ENCODE measurements at places on chromosomes 1 and 21.

DNA sequence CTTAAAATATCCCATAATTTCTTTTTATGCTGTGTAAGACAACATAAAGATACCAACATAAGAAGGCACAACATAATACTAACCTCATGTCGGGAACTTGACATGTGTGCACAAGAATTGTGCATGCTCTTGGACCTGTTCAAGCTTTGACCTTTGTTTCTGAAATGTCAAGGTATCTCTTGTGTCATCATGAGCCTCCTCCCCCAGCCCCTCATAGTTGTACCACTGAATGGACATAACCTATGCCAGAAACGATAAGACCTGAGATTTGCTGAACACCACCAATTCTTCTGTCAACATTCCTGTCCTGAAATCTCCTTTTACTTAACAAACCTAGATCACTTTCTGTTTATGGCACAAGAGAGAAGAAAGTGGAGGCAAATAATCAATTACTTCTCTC, 29.4 kb upstream of the PROX1 start:
- no peak for DNase-seq

DNA sequence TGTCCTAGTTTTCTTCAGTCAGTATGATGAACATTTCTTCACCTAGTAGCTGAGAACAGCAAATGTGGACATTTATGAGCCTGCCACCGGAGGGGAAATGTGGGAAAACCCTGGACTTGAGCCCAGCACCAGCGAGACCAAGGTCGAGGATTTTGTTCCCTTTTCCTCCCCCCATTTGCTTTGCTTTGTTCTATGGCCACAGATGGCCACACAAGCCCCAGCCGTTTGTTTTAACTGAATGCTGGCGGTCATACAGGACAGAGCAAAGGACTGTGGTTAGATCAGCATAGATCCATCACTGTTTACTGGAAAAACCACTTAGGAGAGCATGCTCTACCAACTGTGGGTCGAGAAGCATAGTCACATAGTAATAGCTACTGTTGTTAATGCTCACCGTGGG, 20.9 kb downstream of the SH2D2A start:
- DNase-seq: no peak

- no peak for DNase-seq
Observed at GRCh38 chr1:109201123-109201703, 12.5 kb upstream of the SARS1 start.

- DNase-seq: no peak
Observed at GRCh38 chr1:209516771-209517680, 66.5 kb upstream of the CAMK1G start.

DNA sequence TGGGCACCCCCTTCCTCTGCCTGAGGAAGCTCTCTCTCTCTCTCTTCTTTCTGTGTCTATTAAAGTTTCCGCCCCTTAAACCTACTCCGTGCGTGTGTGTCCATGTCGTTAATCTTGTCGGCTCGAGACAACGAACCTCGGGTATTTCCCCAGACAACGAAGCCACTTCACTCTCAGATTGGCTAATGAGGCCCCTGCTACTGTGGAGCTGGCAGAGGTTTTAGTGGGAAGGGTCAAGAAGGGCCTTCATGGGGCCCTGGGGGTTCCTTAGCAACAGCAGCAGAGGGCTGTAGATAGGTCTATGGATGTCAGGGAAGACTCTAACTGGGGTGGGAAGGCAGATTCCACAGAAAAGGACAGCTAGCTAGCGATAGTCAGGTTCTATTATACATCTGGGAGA, 239.8 kb upstream of the RAB4A start:
- no peak for DNase-seq

GRCh38 chr1:151435174-151435573, 24.1 kb downstream of the POGZ start:
- DNase-seq: no peak

GRCh38 chr1:74504933-74505512, 7.4 kb downstream of the LRRC53 start:
- DNase-seq: no peak

DNA sequence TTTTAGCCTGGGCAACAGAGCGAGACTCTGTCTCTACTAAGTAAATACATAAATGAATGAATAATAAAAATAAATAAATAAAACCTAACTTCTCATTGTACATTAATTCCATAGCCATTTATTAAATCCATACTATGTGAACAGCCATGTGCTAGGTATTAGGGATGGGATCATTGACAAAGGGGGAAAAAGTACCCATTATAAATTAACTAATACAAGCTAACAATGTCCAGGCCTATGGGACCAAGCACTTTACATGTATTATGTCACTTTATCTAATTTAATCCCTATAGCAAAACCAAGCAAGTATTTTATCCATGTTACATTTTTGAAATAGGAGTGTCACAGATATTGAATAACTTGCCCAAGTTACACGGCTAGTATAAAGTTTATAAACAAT, 2.6 kb upstream of the CDC7 start:
- DNase-seq: no peak

DNA sequence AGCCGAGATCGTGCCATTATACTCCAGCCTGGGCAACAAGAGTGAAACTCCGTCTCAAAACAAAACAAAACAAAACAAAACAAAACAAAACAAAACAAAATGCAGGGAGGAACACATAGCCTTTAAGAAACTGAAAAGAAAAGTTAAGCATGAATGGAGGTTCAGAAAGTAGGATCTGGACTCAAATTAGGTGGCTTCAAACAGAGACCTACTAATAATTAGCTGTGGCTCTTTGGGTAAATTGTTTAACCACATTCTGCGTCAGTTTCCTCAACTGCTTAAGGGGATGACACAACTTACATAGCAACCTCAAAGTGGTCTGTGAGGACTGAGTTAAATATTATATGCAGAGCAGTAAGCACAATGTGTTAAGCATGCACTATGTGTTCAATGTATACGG, 458.2 kb downstream of the ADGRL2 start:
- no peak for DNase-seq

GRCh38 chr1:159763686-159764085, 17.1 kb upstream of the DUSP23 start:
- DNase-seq: no peak

DNA sequence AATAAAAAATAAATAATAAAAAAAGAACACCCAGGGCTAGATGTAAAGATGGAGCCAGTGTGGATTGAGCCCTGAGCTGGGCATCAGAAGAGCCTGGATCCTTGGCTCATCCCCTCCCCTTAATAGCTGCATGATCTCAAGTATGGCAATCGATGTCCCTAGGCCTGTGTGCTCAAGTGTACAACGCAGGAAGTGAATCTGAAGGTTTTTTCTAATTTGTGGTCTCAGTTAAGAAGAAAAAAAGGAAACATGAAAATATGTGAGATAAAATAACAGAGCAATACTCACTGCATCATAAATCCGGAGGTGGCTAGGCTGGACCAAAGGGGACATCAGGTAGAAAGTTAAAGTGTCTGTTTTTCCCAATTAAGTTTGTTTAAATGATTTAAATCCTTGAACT, 47.3 kb upstream of the SLC44A3 start:
- DNase-seq: no peak

DNA sequence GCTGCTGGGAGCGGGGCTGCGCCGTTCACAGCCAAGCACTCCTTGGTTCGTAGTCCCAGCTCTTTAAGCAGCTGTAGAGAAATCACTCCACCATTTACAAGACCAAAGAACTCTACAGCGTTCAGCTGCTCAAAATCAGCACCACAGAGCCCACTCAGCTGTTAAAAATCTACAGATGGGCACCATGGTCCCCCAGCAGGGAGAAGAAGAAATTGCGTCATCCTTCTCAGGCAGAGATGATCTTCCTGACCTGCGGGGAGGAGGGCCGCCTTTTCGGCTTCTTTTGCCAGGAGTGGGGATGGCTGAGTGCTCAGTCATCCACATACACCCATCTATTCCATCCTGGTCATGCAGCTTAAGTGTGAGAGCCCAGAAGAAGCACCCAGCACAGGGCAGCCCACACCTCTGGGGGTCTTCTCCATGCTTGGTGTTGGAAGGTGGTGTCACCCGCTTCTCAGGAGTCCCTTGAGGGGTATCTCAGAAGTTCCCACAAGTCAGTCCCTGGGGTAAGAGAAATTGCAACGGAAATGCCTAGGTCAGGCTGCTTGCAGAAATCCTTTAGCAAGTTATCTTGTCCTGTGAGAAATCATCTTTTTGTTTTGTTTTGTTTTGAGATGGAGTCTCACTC, 163.8 kb downstream of the NPHP4 start:
- no peak for DNase-seq

GRCh38 chr1:159429074-159429861, 2.7 kb upstream of the OR10J4 start:
- DNase-seq: no peak

DNA sequence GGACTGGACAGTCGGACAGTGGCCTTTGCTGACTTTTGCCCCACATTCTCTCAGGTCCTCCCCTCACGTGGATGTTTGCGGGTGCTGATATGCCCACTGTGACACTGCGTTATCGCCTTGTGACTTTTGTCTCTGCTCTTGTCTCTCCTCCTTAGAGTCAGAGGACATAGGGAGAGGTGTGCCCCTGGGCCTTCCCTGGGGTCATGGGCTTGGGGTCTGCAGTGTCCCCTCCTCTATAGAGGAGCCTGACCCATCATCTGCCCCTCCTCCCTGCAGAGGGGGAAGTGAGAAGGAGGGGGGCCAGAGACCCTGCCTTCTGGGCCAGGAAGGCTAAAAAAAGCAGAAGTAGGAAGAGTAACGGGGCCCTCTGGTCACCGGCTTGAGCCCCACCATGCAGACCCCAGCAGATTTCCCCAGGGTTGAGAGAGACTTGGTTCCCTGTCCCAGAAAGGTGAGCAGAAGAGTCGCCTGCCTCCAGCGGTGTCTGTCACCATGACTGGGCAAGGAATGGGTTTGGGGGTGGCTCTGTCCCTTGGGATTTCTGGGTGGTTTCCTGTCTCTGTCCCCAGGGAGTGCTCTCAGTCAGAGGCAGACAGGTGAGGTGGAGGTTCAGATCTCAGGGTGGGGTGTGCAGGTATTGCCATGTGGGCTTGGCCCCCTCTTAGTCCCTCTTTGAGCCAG, 13.3 kb downstream of the RPS6KA1 start:
- DNase-seq: no peak

DNA sequence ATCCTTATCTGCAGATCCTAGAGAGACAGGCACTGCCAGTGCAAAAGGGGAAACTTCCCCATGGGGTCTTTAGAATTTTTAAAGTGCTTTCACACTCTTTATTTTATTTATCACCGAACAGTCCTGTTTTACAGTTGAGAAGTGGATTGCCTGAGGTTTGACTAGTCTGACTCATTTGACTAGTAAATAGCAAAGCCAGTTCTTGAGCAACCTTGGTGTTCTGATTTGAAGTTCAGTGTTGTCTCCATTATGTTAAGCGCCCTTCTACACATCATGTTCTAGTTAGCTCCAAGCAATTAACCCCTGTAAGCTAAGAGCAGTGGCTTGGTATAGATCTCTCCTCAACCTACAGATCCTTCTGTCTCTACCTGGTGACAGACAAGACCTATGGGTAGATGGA, 262.9 kb downstream of the CACNA1E start:
- no peak for DNase-seq

DNA sequence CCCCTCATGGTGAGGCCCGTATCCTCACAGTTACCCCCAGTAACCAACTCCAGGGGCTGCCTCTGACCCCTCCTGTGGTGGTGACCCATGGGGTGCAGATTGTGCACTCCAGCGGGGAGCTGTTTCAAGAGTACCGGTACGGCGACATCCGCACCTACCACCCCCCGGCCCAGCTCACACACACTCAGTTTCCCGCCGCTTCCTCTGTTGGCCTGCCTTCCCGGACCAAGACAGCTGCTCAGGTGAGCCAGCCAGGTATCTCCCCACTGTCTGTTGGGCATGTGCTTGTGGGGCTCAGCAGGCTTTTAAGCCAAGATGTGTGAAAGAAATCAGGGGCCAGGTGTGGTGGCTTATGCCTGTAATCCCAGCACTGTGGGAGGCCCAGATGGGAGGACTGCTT, 39.9 kb downstream of the ZBTB17 start:
- no peak for DNase-seq

- no peak for DNase-seq
Observed at GRCh38 chr1:143698016-143698415, 273.8 kb downstream of the FAM72C start.

DNA sequence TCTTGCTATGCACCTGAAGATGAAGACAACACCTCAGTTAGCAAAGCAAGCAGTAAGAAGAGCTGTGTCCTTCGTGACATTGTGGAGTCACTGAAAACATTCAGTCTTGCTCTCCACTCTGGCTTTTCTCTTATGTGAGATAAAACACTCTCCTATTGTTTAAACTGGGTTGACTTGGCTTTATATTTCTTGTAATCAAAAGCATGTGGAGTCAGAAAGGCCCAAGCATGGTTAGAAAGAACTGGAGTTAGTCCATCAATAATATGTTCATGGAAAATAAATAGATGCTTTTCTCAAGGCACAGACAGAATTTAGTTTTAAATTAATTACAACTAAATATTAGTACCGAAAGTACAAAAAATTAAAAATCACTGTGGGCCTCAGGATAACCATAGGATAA, 61.7 kb downstream of the UBE2U start:
- DNase-seq: no peak

DNA sequence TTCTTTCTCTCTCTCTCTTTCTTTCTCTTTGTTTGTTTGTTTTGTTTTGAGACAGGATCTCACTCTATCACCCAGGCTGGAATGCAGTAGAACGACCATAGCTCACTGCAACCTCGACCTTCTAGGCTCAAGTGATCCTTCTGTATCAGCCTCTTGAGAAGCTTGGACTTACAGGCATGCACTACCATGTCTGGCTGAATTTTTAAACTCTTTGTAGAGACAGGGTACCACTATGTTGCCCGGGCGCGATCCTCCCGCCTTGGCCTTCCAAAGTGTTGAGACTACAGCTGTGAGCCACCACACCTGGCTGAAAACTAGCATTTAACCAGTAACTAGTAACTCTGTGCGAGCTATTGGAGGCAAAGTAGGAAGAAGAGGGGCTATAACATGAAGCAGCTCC, 325.5 kb downstream of the ZP4 start:
- DNase-seq: no peak

GRCh38 chr1:15110128-15110866, 43.2 kb upstream of the TMEM51 start:
- DNase-seq: no peak

DNA sequence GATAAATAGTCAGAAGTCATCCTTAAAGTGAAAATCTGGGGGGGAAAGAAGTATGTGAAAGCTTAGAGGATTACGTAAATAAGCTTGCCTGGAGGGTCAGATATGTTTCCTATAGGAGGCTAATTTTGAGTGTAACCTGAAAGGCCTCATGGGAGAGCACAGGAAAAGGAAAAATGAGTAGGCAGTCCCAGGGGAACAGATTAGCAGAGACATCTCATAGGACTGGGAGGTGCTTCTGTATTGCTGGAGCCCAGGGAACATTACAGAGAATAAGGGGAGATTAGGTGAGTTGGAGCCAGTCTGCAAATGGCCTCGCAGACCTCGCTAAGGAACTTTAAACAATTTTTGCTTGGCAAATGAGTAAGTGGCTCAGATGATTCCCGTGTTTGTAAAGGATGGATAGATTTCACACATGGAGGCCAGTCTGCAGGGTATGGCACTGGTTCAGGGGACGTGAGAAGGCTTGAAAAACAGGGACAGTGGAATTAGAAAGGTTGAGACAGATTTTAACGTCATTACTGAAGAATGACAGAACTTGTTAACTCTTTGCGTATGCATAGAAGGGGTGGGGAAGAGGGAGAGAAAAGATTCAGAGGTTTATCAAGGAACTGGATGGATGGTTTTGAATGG, 149.1 kb downstream of the GREM2 start:
- no peak for DNase-seq
